ENCODE measurements at places on chromosomes 2 and 18. TPM values are rescaled to one million over a fixed set of nuclear protein-coding genes. Genes with fewer than 3 reads are reported as not detected.

Gene ZNF638
- total RNA-seq: 96.2 TPM

Gene M1AP
- total RNA-seq: not detected

Gene SLC4A1AP
- 19.2 TPM for total RNA-seq

Gene TCF7L1
- total RNA-seq: 7.1 TPM

Gene SCYGR2
- not detected for total RNA-seq

Gene LIMS4
- total RNA-seq: 2.8 TPM

Gene VWC2L
- total RNA-seq: not detected

Gene NTSR2
- total RNA-seq: not detected

Gene FBLN7
- total RNA-seq: 0.32 TPM

Gene CD302
- 19.9 TPM for total RNA-seq

Gene SCN7A
- 28.5 TPM for total RNA-seq

Gene EN1
- not detected for total RNA-seq

Gene EFR3B
- 4.2 TPM for total RNA-seq

Gene CFC1
- not detected for total RNA-seq

Gene ATOH8
- total RNA-seq: 29.6 TPM

Gene SPOPL
- 12.7 TPM for total RNA-seq

Gene DYNAP
- total RNA-seq: not detected

Gene TMEM163
- 0.40 TPM for total RNA-seq

Gene CDH19
- 12.1 TPM for total RNA-seq

Gene WDR54
- total RNA-seq: 4.4 TPM

Gene TTN
- total RNA-seq: 3,610 TPM

Gene GREB1
- 8.2 TPM for total RNA-seq

Gene KIF5C
- total RNA-seq: 0.52 TPM

Gene SFXN5
- 8.6 TPM for total RNA-seq

Gene REEP1
- total RNA-seq: 21.3 TPM

Gene ZSWIM2
- total RNA-seq: not detected

Gene UBXN4
- 56.1 TPM for total RNA-seq

Gene ACOXL
- 0.10 TPM for total RNA-seq

Gene THAP4
- total RNA-seq: 84.5 TPM

Gene CTAGE1
- total RNA-seq: not detected

Gene HOXD12
- total RNA-seq: not detected

Gene SIX2
- total RNA-seq: 0.40 TPM

Gene UGT1A4
- not detected for total RNA-seq

Gene ATL2
- 28.2 TPM for total RNA-seq

Gene CNPPD1
- total RNA-seq: 65.0 TPM

Gene PLGLB1
- total RNA-seq: 2.7 TPM

Data from left ventricle myocardium superior (tissue), 1 donor.